ENCODE measurements at places on chromosomes 3 and 15.

- no peak for DNase-seq
Measured at GRCh38 chr3:10238345-10239183, 9.7 kb upstream of the TATDN2 start.

GRCh38 chr15:40456738-40457137, 14.0 kb upstream of the CHST14 start:
- DNase-seq: no peak

- no peak for DNase-seq
Measured at GRCh38 chr3:62453448-62453847, 80.1 kb upstream of the FEZF2 start.

GRCh38 chr15:31591908-31592307, 265.3 kb downstream of the KLF13 start:
- no peak for DNase-seq

DNA sequence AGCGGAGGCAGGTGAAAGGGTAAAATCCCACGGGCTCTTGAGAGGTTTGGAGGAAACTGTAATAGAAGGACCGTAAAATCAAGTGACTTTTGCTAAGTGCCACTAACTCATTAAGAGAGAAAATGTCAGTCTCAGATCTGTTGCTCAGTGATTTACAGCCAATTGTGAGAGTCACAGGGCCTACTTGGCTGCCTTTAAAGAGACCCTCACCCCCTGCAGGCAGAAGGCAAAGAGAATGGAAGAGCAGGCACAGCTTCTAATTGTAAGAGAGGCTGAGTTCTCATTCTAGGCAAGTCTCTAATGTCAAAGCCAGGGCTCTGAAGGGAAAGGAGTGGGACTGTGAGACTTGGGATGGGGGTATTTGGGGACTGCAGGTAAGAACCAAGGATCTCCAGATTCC, 9.3 kb upstream of the SYNM start:
- DNase-seq: no peak
